NCI-H1092 treated with DMSO at 0.1 percent for 48 hours (cell line): ENCODE measurements at places on chromosomes 12 and 14.
A peak's percentile ranks its signal among the peaks of the same experiment; 100 is the strongest.

DNA sequence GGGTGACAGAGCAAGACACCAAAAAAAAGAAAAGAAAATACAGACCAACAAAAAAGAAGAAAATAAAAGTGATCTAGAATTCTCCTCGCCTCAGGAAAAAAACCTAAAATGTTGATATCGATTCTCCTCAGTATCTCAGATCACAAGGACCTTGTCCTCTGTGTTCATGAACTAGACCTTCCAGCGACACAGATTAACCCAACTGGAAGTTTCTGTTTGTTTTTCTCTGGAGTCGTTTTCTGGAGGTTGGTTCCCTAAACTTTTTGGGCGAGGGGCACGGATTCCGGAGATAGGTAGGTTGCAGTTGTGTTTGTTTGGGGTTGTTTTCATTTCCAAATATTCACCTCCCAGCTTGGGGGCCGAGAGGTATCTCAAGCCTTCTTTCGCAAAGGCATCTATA lies 559 bp upstream of the RFC5 start:
- no peak for DNase-seq

GRCh38 chr14:90305176-90305601 lies 26.6 kb downstream of the NRDE2 start:
- DNase-seq: peak; percentile 43

DNA sequence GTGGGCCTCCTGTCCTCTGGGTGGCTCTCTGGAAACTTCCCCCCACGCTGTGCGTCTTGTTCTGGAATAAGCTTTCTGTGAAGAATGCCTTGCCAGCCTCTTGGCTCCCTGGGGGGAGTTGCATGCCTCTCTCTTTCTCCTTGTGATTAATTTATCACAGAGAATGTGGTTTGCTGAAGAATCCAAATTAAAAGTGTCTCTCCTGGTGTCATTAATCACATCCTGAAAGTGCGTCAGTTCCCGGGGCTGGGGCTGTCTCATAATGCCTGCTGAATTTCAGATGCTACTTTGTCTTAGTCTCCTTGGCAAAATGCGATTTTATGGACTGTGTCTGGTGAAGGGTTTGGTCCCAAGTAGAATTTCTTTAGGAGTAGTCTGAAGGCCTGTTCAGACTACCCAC lies 787.7 kb upstream of the TMEM132C start:
- DNase-seq: no peak

DNA sequence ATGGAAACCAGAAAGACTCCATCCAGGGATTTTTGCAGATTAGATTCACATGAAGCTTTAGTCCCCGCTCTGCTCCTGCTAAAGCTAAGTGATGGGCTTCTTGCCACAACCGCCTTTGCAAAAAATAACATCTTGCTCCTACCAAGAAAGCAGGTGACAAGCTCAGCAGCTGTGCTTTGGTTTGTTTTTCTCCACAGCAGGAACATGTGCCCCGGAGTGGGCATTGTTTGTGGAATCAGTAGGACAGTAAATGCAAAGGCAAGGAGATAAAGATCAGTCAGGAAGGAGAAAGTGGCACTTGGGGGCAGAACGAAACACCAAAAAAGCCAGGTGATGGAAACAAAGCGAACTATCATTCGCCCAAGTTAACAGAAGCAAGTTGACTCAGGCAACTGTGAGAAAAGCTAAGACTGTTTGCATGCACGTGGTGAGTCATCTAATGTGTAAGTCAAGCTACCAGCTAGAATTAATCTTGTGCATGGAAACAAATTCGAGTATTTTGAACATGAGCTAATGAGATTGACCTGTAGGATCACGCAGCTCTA lies 165.5 kb upstream of the PLXNC1 start:
- DNase-seq: no peak

DNA sequence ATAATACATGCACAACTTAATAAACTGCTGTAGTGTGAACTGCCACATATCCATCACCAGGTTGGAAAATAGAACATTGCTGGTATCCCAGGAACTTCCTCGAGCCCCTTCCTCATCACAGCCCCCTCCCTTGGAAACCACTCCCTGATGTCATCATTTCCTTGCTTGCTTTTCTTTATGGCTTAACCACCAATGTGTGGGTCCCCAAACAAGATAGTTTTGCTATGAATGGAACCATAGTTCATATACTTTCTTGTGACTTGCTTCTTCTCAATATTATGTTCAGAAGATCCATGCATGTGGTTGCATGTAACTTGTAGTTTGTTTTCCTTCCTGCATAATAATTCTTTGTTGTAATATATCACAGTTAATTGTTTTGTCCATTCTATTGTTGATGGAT lies 8.9 kb upstream of the WNT5B start:
- no peak for DNase-seq

DNA sequence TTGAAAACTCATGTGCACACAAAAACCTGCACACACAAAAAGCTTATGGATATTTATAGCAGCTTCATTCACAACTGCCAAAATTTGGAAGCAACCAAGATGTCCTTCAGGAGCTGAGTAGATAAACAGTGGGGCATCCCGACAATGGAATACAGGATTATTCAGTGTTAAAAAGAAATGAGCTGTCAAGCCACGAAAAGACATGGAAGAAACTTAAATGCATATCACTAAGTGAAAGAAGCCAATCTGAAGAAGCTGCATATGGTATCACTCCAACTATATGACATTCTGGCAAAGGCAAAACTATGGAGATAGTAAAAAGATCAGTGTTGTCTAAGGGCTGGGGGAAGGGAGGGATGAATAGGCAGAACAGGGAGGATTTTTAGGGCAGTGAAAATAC lies 5.2 kb upstream of the TPCN1 start:
- no peak for DNase-seq

GRCh38 chr12:5124401-5124800 lies 80.7 kb downstream of the KCNA5 start:
- DNase-seq: no peak

DNA sequence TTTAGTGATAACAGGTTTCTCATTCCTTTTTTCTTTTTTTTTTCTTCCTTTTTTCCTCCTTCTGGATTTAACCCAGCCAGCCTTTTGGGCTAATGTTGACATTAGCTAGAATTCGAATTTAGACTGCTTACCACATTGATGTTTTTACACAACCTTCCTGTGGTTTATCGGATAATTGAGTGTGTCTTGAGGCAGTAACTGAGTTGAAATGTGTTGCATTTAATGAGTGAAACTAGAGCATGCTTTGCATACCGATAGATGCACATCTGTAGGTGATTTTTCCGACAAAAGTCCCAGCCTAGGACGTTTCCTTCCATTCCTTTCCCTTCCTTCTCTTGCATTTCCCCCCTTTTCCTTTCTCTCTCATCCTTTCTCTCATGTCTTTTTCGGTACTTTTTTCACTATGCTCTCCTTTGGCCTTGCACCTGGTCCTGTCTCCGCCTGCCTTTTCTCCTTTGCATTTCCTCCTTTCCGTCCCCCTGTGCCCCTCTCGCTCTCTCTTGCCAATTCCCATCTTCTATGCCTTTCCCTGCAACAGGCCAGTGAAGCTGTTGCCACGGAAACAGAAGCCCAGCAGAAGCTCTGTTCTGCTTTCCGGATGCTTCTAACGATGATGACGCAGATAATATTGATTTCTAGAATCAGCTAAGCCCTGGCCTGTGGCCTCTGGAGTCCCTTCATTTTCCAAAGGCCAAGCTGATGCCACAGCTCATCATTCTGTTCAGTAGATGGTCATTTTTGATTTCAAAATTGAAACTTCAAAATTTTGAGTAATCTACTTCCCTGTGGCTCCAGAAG lies 76.1 kb downstream of the SLC25A47 start:
- DNase-seq: peak; percentile 31

DNA sequence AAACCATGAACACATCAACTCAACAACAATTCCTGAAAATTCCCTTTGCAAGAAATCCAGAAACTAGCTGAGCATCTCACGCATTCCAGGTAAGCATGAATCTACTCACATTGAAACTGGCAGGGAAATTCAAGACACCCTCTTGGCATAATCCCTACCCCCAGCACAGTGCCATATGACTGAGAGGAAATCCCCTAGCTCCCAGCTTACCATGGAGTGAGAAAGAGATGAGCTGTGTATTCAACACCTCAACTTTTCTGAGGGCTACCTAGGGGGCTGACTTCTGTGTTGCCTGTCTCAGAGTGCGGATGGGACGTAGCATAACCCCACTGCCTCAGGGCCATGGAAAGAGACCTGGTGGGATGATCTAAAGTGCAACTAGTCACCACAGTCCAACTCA lies 37.7 kb upstream of the GPR132 start:
- DNase-seq: no peak

GRCh38 chr12:68352067-68352466 lies 19.9 kb upstream of the MDM1 start:
- no peak for DNase-seq

DNA sequence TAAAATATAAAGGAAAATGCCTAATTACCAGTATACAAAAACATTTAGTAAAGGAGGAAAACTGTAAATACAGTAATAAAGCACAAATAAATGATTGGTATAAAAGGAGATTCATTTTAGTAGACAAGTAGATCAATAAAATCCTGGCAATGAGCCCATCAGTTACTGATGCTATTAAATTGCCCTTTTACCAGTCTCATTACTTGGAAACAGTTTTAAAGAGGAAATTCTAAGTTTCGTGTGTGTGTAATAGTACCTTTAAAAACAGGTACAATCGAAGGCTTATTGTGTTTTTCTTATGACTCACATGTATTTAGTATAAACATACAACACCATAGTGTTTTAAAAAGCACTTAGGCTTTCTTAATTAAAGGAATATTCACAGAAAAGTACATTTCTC lies 46.4 kb upstream of the SYT10 start:
- no peak for DNase-seq

DNA sequence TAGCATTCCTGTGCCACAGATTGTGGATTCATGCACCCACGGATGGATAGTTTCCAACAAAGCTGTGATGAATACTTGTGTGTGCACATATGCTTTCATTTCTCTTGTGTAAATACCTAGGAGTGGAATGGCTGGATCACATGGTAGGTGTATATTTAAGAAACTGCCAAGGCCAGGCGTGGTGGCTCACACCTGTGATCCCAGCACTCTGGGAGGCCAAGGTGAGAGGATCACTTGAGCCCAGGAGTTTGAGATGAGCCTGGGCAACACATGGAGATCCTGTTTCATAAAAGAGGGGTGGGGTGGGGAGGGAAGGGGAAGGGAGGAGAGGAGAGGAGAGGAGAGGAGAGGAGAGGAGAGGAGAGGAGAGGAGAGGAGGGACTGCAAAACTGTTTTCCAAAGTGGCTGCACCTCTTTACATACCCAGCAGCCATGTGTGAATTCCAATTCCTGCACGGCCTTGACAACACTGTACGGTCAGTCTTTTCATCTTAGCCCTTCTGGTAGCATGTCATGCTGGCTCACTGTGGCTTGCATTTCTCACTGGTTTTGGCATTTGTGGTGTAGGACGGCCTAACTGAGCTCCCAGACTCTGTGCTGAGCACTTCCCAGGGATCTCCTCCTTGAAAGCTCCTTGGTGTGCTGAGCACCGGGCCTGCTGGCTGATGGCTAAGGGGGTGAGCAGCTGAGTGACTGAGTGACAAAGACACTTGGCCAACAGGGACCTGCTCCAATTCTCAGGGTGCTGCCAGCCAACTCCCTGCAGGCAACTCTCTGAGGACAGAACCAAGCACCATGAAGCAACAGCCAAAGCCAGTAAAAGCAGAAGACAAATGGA lies 27.9 kb downstream of the SYNE3 start:
- DNase-seq: no peak

DNA sequence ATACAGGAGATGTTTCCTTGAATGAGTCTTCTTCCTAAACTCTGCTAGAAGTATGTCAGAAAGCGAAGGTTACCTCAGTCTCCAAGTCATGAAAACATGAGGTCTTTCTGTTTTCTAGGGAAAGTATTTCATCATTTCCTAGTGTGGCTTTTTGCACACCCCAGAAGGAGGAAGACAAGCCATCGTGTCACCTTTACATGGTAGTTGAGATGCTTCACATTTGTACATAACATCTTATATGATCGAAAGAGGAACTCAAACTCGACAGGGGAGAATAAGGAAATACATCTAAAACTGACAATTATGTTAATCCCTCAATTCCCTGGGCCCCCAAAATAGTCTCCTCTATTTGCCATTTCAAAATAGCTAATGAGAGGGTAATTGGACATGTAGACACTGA lies 214.1 kb upstream of the PLEKHG7 start:
- DNase-seq: no peak

DNA sequence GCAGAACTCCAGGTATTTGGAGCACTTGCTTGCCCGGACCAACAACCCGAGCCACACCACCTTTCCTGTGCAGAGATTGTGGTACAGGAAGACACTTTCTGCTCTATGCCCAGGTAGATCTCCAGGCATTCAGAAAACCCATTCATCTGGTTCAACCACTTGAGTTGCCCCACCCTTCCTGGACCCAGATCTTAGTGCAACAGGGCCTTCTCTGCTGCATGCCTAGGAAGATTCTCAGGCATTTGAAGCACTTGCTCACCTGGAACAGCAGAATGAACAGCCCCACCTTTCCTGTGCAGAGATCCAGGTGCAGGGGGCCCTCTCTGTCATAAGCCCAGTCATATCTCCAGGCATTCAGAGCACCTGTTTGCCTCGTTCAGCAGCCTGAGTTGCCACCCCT lies 412.8 kb upstream of the MGAT4C start:
- DNase-seq: no peak

DNA sequence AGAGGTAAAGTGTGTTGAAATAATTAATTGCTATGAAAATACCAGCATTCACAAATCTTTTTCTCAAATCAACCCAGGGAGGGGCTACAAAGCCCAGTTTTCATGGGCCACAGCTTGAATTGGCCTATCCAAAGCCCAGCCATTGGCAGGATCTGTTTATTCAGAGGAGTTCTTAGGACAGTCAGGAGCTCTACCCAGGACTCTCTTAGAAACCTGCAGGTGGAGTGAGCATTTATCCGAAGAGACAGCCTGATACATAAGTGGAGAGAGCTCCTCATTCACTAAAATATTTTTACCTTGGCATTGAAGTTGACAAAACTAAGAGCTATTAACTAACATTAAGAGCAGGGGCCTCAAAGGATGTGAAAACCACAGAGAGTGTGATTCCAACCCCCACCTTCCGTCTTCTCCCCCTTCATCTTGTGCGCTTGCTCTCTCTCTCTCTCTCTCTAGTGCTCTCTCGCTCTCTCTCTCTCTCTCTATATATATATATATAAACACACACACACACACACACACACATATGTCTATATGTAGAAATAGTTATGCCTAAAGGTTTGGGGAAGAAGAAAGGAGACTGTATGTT lies 315.5 kb downstream of the SNAPC1 start:
- DNase-seq: no peak

DNA sequence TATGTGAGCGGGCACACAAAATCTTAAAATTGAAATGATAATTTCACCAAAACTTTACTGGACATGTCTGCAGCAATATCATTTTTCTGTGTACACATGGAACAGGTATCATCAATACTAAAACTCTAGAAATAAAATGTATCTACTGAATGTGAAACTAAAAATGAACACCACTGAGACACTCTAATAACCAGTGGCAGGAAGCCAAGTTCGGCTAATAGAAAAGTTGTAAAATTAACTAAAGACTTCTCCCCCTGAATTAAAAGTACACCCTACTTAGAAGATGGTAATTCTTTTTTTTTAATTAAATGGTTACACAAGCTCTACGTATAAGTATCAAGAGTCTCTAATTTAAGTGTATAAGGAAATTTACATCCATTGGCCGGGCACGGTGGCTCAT lies 227.2 kb downstream of the MED13L start:
- DNase-seq: no peak
